ENCODE measurements at places on chromosomes 5 and 9.

DNA sequence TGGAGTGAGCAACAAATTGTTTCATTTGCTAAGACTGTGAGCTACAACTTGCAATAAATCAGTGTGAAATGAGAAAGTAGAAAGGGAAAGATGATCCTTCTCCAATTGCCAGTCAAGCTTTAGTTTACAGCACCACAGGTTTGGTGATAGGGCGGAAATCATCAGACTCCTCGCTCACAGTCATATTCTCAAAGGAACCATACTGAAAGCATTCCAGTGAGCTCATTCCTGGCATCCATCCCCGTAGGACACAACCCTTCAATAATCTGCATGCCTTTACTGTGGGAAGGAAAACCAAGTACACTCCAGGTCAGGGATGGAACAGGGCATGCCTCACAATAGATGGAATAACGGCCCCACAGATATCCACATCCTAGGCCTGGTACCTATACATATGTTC lies 80.7 kb downstream of the FSTL4 start:
- no peak for DNase-seq

- DNase-seq = no peak
Measured at GRCh38 chr9:15157381-15157780, 149.6 kb downstream of the TTC39B start.

- DNase-seq = no peak
Measured at GRCh38 chr9:19404283-19405075, 4.3 kb upstream of the ACER2 start.

GRCh38 chr5:150066901-150067396 lies 19.4 kb downstream of the CSF1R start:
- no peak for DNase-seq

DNA sequence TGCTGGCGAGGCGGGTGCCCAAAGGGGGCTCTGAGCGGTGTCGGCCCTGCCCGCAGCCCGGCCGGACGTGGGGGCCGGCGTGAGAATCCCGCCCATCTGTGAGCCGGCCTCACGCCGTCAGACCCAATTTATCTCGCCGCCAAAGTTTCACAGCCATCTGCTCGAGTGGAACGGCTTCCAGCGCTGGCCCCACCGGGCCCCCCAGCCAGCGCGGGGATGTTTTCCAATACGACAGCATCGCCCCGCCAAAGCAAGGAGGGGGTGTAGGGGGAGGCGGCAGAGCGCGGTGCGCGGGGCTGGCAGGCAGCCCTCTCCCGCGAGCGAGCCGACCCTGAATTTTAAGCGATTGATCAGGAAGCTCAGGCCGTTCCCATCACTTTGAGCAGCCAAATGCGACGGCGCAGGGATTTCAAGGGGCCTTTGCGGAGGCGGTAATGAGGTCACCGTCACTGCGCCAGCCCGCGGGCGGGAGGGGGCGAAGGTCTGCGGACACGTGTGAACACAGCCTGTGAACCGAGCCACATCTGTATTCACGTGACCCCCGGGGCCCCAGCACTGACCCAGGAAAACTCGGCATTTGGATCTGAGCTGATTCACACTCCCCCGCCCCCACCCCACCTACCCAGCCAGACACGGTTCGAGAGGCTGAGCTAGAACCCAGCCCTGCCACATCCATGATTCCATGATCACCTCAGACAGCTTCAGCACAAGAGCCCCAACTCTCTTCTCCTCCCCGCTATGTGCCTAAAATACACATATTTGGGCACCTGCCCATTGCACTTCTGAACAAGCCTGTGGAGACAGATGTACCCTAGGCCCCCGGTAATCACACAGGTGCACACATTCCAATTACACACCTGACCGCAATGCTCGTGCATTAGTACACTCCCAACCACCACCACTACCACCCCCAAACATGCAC lies 47.8 kb upstream of the PSD2 start:
- no peak for DNase-seq

GRCh38 chr9:133713960-133714495 lies 24.1 kb downstream of the SARDH start:
- DNase-seq = no peak

GRCh38 chr9:69355232-69355631 lies 30.2 kb downstream of the ENTREP1 start:
- no peak for DNase-seq

- no peak for DNase-seq
Measured at GRCh38 chr9:119771341-119771740, 402.1 kb upstream of the BRINP1 start.

DNA sequence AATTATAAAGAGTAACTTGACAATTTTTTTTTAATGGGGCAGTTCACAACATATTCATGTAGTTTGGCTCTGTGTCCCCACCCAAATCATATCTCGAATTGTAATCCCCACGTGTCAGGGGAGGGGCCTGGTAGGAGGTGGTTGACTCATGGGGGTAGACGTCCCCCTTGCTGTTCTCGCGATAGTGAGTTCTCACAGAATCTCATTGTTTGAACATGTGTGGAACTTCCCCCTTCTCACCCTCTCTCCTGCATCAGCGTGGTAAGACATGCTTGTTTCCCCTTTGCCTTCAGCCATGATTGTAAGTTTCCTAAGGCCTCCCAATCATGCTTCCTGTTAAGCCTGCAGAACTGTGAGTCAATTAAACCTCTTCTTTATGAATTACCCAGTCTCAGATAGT lies 40.7 kb downstream of the FBXW11 start:
- no peak for DNase-seq

GRCh38 chr5:132237670-132238069 lies 10.0 kb upstream of the P4HA2 start:
- no peak for DNase-seq

Measured in NCI-H510A (cell line).